ENCODE measurements at places on chromosomes 5 and 9. TPM values are rescaled to one million over a fixed set of nuclear protein-coding genes. Genes with fewer than 3 reads are reported as not detected.

The CNTLN gene
- polyA plus RNA-seq, result 3.1 TPM

The IL9 gene
- not detected for polyA plus RNA-seq

The SLC31A2 gene
- polyA plus RNA-seq, result 20.0 TPM

The PAEP gene
- polyA plus RNA-seq, result not detected

The HRH2 gene
- polyA plus RNA-seq, result 11.5 TPM

The WDR38 gene
- polyA plus RNA-seq, result not detected

The FGF1 gene
- 4.4 TPM for polyA plus RNA-seq

The FCN2 gene
- not detected for polyA plus RNA-seq

The GPBP1 gene
- 88.3 TPM for polyA plus RNA-seq

The SLC6A19 gene
- not detected for polyA plus RNA-seq

The GNG10 gene
- polyA plus RNA-seq, result 40.0 TPM

The OBP2B gene
- not detected for polyA plus RNA-seq

The C9orf85 gene
- polyA plus RNA-seq, result 12.7 TPM

The DBH gene
- polyA plus RNA-seq, result not detected

The HACD4 gene
- 0.16 TPM for polyA plus RNA-seq

The TAS2R1 gene
- not detected for polyA plus RNA-seq

The DAB2IP gene
- 0.07 TPM for polyA plus RNA-seq

The PCDHA3 gene
- 3.8 TPM for polyA plus RNA-seq

The PTPRD gene
- polyA plus RNA-seq, result 17.0 TPM

The EXOSC3 gene
- polyA plus RNA-seq, result 13.5 TPM

The DOLK gene
- polyA plus RNA-seq, result 20.3 TPM

The LEAP2 gene
- polyA plus RNA-seq, result 0.54 TPM

The GBA2 gene
- polyA plus RNA-seq, result 41.6 TPM

The PGM5 gene
- polyA plus RNA-seq, result 0.39 TPM

The NUTM2F gene
- not detected for polyA plus RNA-seq

The ANKRD20A1 gene
- 19.0 TPM for polyA plus RNA-seq

The SPINK6 gene
- polyA plus RNA-seq, result 2,131 TPM
